ENCODE measurements at places on chromosomes 4 and X.

- no peak for DNase-seq
These were observed 608.1 kb downstream of the MID1IP1 start for GRCh38 chrX:39409246-39409917.

DNA sequence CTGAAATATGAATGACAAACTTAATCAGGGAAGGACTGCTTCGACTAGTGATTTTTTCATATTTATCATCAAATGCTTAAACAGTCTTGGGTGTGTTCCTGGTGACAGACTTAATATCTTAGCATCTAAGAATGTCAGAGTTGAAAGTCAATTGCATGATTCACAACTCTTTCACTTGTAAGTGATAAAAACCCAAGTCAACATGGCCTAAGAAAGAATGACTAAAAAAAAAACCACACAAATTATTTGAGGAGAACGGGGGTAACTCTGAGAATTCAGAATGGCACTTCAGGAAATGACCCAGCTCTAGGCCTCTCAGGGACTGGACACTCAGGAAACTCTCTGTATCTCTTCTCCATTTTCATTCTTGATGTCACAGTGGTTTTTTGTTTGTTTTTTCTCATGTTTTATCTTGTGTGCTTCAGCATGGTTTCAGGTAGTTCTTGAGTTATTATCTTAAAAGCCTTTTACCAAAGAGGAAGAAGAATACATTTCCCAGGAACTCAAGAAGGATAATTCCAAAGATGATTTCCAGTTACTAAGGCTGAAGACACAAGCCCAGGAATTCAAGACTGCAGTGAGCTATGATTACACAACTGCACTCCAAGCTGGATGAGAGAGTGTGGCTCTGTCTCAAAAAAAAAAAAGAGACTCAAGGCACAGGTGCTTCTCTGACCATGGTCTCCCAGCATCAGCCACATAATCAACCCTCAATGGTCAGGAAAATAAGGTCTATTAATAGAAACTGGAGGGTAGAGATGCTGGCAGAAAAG lies 1697.8 kb upstream of the IGFBP7 start:
- no peak for DNase-seq

GRCh38 chr4:148574911-148575310 lies 132.7 kb upstream of the NR3C2 start:
- DNase-seq: no peak

DNA sequence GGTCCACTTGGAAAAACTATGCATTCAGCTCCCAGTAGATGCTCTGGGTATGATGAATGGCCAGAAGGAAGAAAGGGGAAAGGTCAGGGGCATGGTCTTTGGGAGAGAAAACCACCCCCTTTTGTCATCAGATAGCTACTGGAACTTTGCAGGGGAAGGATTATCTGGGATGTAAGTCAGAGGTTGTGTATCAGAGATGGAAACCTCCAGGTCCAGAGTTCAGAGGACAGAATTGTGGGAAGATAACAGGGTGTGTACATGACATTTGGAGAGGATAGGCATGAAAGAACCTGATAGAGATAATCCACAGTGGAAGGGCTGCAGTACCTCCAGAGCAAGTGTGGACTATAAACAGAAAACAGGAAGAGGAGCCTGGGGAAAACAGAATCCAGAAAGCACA lies 262.7 kb downstream of the SPRY1 start:
- DNase-seq: no peak

DNA sequence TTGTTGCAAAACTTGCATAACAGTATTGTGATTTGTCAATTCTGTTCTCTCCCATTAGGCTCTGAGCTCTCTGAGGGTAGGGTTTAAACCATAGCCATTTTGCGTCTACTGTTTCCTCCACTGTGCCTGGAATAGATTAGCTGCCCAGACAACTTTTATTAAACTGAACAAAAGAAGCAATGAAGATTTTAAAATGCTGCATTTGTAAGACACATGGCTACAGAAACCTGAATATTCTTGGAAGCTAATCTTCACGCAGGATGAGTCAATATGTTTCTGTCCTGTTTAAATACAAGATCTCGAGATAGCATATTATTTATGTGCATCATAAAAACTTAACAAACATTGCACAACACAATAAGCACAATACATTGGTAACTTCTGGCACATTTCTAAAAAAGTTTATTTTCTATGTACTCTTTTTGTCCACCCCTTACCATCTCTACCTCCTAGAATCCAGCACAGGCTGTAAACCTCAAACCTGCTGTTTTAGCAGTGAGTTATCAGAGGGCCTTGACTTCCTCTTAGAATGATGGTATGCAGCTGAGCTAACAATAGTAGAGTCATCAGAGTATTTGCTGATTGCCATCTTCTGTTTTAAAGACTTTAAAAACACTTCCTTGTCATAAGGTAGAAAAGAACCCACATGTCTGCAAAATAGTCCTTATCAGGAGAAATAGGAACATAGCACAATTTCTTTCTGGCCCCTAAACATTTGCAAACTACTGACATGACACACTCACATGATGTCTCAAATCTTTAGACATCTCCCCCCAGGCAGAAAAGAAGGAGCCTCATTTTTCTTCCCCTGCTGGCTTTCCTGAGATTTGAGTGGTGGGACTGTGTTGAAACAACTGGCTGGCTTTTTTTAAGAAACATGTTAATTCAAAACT lies 10.6 kb upstream of the CCNG2 start:
- DNase-seq: no peak

DNA sequence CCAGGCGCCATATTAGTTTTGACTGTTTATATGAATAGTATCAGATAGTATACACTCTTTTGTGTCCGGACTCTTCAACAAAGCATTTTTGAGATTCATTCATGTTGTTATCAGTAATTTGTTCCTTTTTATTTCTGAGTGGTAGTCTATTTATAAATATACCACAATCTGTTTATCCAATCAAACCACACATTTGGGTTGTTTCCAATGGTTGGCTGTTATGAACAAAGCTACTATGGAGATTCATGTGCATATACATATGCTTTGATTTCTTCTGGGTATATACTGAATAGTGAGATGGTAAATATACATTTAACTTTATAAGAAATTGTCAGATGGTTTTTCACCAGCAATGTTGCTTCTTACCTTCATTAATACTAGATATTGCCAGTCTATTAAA lies 36.8 kb upstream of the TAPT1 start:
- DNase-seq: no peak

DNA sequence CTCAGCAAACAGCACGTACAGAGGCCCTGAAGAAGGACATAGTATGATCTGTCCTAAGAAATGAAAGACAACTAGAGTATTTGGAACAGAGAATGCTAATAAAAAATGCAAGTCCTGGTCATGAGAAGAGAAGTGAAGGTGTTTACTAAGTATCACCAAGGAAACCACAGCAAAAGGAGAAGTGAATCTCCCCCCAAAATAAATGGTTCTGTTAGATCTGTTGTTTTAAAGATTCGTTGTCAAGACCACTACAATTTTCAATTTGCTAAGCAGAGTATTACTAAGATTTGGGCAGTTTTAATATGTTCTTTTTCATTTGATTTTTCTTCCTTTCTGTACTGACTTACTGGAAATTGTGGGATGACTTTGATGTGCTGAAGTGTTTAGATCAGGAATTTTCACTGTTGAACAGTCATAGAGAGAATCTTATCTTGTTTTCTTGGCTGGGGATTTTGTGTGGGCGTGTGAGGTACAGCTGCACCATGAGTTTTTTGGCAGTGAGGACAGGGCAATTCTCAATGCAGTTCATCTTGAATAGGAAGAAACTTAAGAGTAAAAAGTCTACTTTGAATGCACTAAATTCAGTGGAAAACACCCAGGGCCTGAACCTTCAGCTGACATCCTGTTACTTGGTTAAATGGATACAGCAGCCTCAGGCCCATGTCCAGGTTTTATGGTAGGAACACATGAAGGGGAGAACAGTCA lies 132.2 kb downstream of the STIM2 start:
- peak; percentile 30 for DNase-seq

GRCh38 chrX:13078739-13079444 lies 34.5 kb upstream of the FAM9C start:
- DNase-seq: peak; percentile 35

DNA sequence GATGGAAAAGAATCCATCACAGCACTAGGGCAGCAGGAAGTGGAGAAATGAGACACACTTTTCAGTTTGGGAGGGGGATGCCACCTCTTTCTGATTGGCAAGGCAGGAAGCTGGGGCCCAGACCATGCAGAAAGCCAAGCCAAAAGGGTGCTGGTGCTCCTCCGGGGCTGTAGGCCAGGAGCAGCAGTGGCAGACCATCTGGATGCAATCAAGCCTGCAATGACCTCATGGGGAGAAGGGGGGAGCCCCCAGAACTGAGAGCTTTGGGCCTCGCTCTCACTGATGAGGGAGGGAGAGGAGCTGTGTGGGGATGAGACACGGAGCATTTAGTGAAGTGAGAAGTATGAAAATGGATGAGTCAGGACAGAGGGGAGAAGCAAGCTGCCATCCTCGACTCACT lies 141.3 kb upstream of the NALF2 start:
- DNase-seq: no peak

DNA sequence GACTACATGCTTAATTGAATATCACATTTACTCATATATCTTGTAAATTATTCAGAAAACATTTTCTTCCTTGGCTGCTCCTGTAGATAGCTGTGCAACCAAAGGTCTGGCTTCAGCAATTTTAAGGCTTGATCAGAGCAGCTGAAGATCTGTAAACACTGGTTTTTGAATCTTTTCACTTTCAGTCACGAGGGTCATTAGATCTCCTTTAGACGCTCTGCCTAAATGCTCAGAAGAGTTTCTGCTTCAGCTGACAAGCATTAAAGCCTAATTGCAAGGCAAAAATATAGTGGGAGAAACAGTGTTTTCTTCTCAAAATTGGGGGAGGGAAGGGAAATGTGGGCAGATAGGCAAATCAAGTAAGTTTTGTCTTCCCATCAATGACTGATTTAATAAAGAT lies 25.7 kb downstream of the TRPC5 start:
- no peak for DNase-seq

GRCh38 chr4:95510145-95510544 lies 38.6 kb downstream of the UNC5C start:
- DNase-seq: no peak

GRCh38 chrX:122813876-122814275 lies 370.2 kb upstream of the GRIA3 start:
- DNase-seq: no peak

- DNase-seq: no peak
These were observed 142.5 kb downstream of the COL4A5 start for GRCh38 chrX:108582151-108582550.

- DNase-seq: no peak
These were observed 3.6 kb upstream of the GPR173 start for GRCh38 chrX:53044995-53045394.

- DNase-seq: no peak
These were observed 213.7 kb upstream of the ZIC3 start for GRCh38 chrX:137352101-137352660.

DNA sequence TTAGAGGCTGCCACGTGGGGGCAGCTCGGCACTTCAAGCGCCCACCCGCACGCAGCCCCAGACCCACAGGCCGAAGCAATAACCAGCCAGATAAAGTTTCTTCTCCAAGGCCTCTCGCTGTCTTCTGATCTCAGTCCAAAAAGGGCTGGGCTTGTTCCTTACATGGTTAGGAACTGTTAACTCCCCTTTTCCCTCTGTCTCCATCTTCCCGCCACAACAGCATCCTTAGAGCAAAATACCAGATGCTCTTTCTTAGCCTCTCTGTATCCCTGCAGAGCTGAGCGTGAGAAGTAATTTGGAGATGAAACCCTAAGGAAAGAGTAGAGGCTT lies 23.4 kb upstream of the KIAA1210 start:
- peak; percentile 33 for DNase-seq

- DNase-seq: peak; percentile 10
These were observed 61.3 kb downstream of the HS3ST1 start for GRCh38 chr4:11367371-11367770.

GRCh38 chr4:69776696-69777095 lies 16.3 kb upstream of the SULT1B1 start:
- DNase-seq: no peak

DNA sequence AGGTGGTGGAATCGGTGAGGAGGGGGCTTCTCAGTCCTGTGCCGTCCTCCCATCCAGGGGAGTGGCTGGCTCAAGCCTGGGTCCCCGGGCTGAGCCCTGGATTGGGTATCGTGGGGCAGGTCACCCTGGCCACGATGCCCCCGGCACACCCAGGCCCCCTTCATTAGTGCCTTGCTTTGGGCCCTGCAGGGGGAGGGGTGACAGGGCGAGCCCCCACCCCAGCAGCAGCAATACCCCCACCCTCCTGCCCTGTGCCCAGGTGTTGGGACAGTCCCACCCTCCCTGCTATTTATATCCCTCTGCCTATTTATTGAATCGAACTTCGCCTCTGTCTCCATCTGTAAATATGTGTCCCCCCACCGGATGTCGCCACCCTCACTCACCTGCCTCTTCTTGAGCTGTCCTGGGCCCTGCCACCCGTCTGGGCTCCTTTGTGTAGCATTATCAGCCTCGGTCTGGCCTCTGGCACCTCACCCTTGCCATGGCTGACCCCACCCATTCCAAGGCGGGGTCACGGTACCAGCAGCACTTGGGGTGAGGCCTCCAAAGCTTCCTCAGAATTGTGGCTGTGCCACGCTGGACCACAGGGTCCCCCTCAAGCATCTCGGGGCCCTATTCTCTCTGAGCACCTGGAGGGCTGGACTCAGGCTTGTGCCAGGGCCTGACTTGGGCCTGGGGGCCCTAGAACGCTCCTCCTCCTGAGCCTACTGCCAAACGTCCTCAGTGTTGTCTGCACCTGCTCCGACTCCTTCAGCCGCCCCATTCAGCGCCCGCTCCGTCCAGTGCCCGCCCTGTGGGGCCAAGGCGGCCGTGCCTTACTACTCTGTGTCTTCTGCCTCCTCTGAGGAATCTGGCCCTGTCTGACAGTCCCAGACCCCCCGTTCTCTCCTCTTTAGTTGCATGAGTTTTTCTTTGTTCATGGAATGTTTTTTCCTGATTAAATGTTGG lies 6.1 kb downstream of the LAGE3 start:
- no peak for DNase-seq

GRCh38 chr4:151766691-151767090 lies 5.9 kb upstream of the GATB start:
- no peak for DNase-seq

DNA sequence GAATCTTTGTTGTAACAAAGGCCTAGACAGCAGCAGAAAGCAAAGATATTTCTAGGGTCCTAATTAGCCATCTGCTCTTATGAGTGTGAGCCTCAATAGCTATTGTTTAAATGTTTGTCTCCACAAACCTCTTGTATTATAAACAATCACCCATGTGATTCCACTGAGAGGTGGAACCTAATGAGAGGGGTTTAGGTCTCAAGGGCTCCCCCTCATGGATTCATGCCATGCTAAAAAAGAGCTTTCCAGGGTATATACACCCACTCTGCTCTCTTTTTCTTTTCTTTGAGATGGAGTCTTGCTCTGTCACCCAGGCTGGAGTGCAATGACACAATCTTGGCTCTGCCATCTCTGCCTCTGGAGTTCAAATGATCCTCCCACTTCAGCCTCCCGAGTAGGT lies 42.1 kb downstream of the TRIM61 start:
- DNase-seq: no peak

GRCh38 chrX:103276581-103277002 lies at the start of gene TCEAL5:
Gene TCEAL5 (minus strand): TSS chrX:103276750. CDS start chrX:103274563, 2,187 bp downstream.
- peak; percentile 61 for DNase-seq

- DNase-seq: no peak
These were observed at the start of gene CXCL1 for GRCh38 chr4:73869130-73870055. Gene CXCL1 (plus strand): TSS chr4:73869393. CDS start chr4:73869471, 78 bp downstream.

All from left kidney (tissue), 8 donors.